ENCODE measurements at places on chromosomes 5 and 9.

DNA sequence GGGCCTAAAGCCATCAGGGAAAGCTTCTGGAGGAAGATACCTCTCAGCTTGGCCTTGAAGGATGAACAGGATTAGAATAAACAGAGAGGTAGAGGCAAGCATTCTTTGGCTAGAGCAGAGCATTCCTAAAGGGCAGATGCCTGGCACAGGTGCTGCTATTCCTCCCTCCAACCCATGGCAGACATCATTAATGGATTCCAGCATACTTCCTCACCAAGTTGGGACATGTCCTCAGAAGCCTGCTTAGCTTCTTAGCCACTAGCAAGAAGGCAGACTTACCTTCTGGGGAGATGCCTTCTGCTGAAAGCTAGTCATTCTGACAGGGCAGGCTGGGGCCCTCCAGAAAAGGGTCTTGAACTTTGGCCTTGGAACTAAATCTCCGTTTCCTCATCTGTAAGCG lies 122.0 kb downstream of the RGS3 start:
- no peak for DNase-seq

DNA sequence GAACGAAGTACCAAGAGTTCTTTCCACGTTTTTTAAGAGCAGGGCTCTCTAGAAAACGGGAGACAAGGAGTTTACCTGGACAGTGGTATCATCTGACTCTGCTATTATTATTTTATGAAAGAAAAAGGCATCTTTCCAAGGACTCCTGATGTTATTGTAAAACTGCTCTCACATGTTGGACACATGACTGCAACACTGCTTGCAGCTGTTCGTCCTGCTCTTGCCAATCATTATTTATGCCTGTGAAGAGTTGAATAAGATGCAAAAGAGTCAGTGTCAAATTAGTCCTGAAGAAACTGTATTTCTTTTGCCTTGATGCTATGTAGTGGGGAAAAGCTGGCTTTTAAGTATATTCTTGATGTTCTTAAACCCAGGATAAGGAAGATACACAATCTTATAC lies 284.5 kb upstream of the PTGER4 start:
- no peak for DNase-seq

- DNase-seq, result no peak
These were observed 80.6 kb upstream of the LRRTM2 start for GRCh38 chr5:138955671-138956295.

- DNase-seq, result no peak
These were observed 208.6 kb upstream of the RGMB start for GRCh38 chr5:98564836-98565235.

DNA sequence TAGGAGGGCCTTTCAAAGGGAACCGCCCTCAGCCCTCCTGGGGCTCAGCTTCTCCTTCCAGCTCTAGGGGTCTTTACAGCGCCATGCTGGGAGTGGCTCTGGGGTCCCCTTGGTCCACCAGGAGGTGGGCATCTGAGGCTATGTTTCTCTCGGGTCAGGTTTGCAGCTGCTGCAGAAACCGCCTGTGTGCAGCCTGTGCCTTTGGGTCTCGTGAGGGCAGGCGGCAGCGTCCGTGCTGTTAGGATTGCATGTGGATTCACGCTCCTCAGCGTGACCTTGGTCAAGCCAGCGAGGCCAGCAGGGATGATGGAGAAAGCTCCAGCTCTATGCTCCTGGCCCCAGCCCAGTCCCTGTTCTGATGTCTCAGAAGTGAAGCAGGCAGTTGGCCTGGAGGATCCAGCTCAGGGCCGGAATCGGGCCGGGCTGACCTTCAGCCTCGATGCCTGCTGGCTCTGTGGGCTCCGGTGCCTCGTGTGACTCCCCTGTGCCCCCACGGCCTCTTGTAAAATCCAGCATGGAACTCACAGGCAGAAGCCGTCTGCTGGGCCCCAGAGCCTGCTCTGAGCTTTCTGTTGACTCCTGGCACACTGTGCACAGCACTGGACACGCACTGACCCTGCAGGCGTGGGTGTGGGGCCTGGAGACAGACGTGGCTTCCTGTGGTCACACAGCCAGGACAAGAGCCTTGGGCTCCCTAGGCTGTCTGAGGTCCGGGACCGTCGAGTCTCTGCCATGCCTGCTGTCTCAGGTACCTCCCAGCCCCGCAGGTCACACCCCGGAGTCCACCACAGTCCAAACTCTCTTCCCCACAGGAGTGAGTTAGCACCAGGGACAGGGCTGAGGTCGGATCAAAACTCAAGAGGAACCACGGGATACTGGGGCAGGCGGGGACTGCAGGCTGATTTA lies 54.3 kb downstream of the TRIP13 start:
- DNase-seq, result no peak

DNA sequence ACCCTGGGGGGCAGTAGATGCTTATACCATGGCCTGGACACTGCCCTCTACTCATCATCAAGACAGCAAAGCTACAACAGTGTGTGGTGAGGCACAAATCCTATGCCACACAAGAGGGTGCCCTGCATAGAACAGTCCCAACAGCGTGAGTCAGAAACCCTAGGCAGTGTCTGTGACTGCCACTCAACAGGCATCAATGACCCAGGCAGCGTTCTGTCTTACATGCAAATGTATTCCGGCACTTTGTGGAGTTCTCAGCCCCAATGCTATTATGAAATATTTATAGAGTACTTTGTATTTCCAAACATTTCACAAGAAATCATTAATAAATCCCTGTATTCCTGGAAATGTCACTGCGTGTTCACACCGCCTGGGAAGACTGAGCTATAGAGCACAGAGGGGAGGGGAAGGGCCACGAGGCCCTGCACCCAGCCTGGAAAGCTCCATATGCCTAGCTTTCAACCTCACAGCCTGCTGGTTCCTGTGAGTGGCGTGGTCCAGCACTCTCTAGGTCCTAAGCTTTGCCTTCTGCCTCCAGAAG lies 77.7 kb downstream of the NIPSNAP3B start:
- DNase-seq, result no peak

DNA sequence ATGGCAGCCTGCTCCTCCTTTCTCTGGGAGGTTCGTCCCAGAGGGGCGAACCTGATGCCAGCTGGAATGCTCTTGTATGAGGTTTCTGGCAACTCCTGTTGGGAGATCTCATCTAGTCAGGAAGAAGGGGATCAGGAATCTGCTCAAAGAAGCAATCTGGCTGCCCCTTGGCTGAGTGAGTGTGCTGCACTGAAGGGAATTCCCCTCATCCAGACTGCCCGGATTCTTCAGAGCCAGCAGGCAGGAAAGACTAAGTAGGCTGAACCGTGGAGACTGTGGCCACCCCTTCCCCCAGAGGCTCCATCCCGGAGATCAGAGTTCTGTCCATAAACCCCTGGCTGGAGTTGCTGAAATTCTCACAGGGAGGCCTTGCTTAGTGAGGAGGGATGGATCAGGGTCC lies 476.0 kb downstream of the CSNK1G3 start:
- DNase-seq, result no peak

- no peak for DNase-seq
These were observed 848.8 kb downstream of the MAT2B start for GRCh38 chr5:164354139-164354751.

DNA sequence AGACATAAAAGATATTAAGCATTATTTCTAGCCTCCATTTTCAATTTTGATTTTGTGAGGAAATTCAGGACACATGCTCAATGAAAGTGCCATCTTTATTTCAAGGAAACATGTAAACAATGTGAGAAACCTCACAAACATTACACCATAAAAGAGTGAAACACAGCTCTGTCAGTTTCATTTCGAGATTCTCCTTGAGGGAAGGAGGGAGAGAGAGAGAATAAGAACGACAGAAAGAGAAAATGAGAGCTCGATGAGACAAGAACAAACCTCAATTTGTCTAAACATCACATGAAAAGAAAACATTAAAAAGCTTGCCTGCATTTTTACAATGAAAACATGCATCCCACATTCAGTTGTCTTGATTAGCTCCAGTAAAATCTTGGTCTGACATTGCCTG lies 553.5 kb upstream of the MEF2C start:
- no peak for DNase-seq

DNA sequence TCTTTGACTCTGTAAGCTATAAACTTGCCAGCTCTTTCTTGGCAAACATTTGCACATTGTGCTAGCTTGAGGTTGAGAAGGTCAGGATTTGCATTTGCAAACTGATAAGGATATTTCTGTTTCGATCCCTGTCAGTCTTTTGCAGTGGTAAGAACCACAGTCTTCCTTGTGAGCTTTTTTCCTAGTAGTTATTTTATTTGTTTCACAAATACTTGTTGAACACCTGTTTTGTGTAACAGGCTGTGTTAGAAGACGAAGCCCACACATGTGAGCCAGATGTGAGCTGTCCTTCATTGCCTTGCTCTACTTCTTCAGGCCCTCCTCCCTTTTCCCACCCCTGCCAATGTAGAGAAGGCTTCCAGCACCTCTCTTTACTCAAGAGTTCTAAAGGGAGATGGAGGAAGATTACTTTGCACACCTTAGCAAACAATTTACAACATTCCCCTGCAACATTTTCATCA lies 327.0 kb upstream of the KLF4 start:
- DNase-seq, result no peak

GRCh38 chr9:4550777-4551484 lies 60.7 kb downstream of the SLC1A1 start:
- DNase-seq, result no peak

- no peak for DNase-seq
These were observed 213.5 kb upstream of the MVB12B start for GRCh38 chr9:126113176-126113575.

GRCh38 chr9:70563431-70564204 lies 149.2 kb upstream of the KLF9 start:
- DNase-seq, result no peak

DNA sequence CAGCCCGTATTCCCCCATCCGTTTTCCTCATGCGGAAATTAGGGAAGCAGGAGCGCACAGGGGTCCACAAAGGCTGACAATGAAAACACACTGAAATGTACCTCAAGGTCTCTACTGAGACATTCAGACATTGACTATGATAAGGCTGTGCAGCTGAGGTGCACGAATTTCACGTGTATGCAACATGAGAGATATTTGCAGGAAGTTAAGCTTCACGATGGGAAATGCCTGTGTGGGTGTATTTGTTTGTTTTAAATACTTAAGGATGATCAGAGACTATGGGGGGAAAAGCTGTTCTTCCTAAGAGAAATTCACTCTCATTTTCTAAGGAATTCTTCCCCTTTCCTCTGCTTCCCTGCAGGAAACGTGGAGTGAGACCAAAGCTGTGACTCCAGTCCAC lies 2.6 kb upstream of the SPATA31E1 start:
- DNase-seq, result no peak

DNA sequence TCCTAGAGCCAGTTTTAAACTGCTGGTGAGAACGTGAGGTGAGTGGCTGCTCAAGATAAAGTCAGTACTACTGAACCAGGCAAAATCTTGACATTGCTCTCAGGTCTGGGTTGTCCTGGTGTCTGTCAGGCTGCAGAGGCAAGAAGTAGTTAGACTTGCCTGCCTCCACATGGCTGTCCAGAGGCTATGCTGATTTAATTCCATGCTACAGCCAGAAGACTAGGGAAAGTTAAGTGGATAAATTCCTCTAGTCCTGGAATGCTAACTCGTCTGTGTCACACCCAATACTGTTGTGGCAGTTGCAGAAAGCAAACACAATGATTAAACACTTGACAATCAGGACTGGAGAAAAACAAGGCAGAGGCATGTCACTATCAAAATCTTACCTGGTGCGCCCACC lies 118.9 kb downstream of the ACER2 start:
- DNase-seq, result no peak

DNA sequence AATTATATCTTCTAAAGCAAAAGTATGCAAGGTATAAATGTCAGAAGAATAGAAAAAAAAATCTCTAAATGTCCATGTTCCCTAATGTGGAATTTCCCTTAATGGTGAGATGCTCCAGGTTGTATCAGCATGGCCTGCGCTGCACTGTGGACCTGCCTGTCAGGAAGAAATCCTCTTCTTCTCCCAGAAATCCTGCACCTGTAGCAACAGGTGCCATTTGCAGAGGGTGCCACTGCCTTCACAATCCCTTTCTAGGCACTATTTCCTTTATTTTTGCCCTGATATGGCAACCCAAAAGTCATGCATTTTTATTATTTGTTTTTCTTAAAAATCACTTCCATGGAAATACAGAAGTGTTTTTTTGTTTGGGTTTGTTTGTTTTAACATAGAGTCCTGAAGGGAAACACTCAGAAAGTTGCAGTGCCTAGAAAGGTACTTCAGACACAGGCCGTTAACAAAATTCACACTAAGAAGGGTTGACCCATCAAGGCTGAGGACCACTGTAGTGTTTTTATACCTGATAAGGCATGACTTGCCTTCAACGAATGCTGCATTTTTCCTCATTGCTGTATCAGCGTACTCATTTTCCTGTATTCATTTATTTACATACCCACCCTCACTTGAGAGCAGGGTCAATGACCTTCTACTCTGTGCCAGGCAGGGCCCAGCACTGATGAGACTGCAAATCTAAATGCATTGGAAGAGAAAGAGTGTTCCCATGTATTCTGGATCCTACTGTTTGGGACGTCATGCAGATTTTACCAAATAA lies 177.8 kb downstream of the SNX18 start:
- no peak for DNase-seq

DNA sequence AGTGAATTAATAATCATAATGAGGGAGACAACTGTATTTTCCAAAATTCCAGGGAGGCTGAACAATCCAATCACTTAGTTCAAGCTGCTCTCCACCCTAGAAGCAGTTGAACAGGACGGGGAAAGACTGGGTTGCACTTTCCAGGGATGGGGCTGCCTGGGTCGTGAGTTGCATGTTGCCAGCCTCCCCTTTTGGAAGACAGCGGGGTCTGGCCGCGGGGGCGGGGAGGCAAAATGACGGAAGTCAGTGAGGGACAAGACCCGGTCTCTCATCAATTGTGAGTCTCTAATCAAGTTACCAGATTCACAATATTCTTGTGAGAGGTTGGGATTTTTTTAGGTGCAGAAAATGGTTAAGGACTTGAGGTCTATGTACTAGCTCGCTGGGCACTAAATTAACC lies 484.1 kb downstream of the ZSWIM6 start:
- no peak for DNase-seq

- DNase-seq, result no peak
These were observed 76.8 kb downstream of the TMEM167A start for GRCh38 chr5:83000428-83000827.

DNA sequence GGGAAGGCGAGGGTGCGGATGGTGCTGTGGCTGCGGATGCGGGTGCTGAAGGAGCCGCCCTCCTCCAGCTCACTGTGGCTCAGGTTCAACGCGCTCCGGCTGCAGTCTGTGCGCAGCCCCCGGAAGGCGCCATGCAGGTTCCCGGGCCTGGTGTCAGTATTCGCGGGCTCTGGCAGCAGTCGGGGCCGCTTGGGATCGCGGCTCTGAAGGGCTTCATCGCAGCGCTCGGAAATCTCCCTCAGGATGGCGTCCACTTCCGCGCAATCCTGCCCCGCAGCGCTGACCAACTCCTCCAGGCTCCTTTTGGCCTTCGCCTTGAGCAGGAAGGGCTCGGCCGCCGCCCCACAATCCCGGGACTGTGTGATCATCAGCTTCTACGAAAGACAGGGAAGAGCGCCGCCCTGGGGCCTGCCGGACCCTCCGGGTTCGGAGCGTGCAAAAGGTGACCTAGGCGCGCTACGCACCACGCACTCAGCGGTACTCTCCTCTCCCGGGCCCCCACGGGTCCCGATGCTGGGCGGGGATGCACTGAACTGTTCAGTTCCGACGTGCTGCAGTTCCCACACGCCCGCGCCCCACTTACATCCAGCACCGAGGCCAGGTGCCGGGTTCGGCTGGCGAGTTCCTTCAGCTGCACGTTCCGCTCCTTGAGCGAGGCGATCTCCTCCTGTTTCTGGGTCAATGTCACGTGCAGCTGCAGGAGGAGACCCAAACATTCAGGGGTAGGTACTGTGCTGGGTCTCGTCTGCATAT lies 6.5 kb downstream of the MCIDAS start:
- no peak for DNase-seq

Measured in NCI-H226 (cell line).